ENCODE measurements at places on chromosomes 5 and 9. TPM values are rescaled to one million over a fixed set of nuclear protein-coding genes. Genes with fewer than 3 reads are reported as not detected.

OR1Q1 gene
- total RNA-seq: not detected

HARS2 gene
- total RNA-seq: 21.1 TPM

DOLPP1 gene
- 7.2 TPM for total RNA-seq

AQP7 gene
- not detected for total RNA-seq

GABRG2 gene
- not detected for total RNA-seq

KCNT1 gene
- not detected for total RNA-seq

TRIM36 gene
- 0.22 TPM for total RNA-seq

RORB gene
- total RNA-seq: not detected

All from lung microvascular endothelial cell (primary cell).